Activated CD8-positive, alpha-beta memory T cell treated with anti-CD3 and anti-CD28 coated beads for 1 hour (primary cell): ENCODE measurements at places on chromosomes 7 and 10.

- peak; percentile 86 for DNase-seq
Observed at GRCh38 chr10:44959247-44960087, at the start of gene RASSF4. TSS of gene RASSF4 (plus strand) at chr10:44959802. CDS start at chr10:44970203, 10,401 bp downstream.

DNA sequence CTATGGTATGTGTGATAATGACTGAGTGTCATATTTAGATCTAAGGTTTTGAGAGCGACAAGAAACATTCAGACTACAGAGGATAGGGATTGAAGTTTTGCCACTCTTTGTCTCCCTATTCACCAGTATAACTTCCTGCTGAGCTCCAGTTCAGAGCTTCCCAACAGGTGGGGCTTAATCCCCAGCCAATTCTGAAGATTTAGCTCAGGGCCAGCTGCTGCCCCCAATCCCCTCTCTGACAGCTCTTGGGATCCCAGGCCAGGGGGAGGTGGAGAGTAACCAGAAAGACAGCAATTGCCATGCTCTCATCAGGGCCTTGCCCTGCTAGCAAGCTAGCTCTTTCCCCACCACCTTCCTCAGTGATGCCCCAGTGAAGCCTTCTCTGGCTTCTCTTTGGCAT, 57.8 kb downstream of the TRIL start:
- no peak for DNase-seq

GRCh38 chr7:139294951-139295575, 46.1 kb upstream of the FMC1 start:
- no peak for DNase-seq

GRCh38 chr7:130417213-130417612, 23.6 kb downstream of the CEP41 start:
- no peak for DNase-seq

- no peak for DNase-seq
Observed at GRCh38 chr10:109022417-109023049, 900.8 kb downstream of the XPNPEP1 start.

DNA sequence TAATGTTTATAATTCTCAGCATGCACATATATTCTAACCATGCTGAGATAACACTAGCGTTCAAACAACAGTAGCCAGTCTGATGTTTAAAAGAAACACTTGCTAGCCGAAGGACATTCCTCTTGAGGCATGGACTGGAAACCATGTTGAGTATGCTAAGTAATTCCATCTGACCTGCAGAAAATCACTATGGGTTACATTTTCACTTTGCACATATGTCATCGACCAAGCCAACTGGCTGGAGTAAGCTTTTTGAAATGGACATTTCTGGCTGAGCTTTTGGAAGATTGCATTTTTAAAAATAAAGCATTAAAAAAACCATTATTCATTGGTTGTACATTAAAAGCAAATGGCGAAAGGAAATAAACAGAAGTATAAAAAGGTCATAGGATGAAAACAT, 88.2 kb downstream of the BBS9 start:
- no peak for DNase-seq

- no peak for DNase-seq
Observed at GRCh38 chr10:76317078-76317477, 885.7 kb downstream of the LRMDA start.
